Endothelial cell (in vitro differentiated cells): ENCODE measurements at places on chromosomes 2 and 18. TPM values are rescaled to one million over a fixed set of nuclear protein-coding genes. Genes with fewer than 3 reads are reported as not detected.

- no peaks in the 10 kb centered on the region for H3K4me1 ChIP-seq
- H3K27me3 ChIP-seq: peaks cover under 1% of the 10 kb centered on the region
- no peaks in the 10 kb centered on the region for H3K36me3 ChIP-seq
- no peak for DNase-seq
- no peak overlapping the region for H3K27ac ChIP-seq
These were observed 69.7 kb upstream of the BOD1L2 start for GRCh38 chr18:57077005-57077765.

DNA sequence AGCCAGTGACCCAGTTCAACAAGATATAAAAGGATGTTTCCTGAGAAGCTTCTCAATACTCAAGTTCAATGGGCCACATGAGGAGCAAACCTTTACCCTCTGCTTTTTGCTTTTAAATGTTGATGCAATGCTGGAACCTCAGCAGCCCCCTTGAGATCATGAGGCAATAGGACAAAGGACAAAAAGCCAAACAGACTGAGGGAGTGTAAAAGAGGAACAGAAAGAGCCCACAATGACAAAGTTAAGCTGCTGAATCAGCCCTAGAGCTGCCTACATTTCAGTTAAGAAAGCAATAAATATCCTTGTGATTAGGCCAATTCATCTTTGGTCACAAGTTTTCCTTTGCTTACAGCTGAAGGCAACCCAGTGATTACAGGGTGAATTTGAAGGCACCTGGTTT is 76.9 kb downstream of the MRO start:
- H3K27me3 ChIP-seq: no peaks in the 10 kb centered on the region
- DNase-seq: no peak
- no peaks in the 10 kb centered on the region for H3K4me1 ChIP-seq
- H3K4me3 ChIP-seq: no peak overlapping the region
- H3K27ac ChIP-seq: no peak overlapping the region
- no peaks in the 10 kb centered on the region for H3K36me3 ChIP-seq

DNA sequence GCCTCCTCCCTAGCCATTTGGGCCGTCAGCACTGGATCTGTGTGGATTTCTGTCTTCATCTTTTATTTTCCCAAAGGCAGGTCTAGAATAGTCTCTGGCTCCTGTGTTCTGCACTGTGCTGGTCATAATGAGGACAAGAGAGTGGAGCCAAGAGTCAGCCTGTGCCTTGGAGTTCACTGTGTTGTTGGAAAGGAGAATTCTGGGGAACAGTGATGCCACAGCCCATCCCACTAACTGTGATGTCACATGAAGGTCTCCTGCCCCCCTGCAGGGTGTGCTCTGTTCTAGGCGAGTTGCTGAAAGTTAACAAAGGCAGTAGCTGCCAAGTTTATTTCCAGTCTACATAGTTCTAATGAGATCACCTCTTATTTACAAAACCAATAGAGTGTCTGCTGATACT is 248.5 kb downstream of the TPGS2 start:
- peaks cover 5% of the 10 kb centered on the region for H3K4me1 ChIP-seq
- no peak overlapping the region for H3K4me3 ChIP-seq
- no peaks in the 10 kb centered on the region for H3K36me3 ChIP-seq
- H3K27me3 ChIP-seq: peaks cover 1% of the 10 kb centered on the region
- no peak for DNase-seq

ELAC1 gene
- 10.5 TPM for total RNA-seq

AGBL5 gene
- 32.5 TPM for total RNA-seq

NR4A2 gene
- total RNA-seq: 3.9 TPM
